COR-L47 (cell line): ENCODE measurements at places on chromosomes 6 and 20.

DNA sequence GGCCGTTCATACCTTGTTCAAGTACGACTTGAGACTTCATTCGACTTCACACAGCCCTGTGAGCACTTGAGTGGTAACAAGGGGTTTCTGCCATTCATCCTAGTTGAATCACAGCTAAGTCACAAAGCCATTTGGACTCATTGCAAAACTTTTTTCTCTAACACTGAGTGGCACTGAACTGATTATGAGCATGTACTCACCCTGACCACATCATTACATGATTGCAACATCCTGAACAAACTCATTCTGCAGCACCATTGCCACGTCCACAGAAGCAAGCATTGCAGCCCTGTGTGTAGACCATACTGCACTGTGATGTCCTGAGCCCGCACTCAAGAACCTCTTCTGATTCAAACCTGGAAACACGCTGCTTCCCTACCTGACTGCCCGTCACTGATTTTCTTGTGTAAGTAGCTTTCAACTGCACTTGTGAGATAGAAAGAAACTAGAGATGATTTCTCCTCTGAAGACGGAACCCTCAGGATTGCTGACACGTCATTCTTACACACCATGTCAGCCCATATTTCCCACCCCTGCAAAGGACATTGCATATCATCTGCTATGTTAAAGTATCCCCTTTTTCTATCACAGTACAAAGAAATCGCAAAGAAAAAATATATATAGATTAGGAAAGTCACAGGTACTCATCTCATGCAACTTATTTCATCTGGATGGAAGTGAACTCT, 81.6 kb downstream of the C6orf118 start:
- no peak for DNase-seq

- no peak for DNase-seq
These were observed 30.5 kb upstream of the SNRPB2 start for GRCh38 chr20:16699293-16699692.

- DNase-seq = no peak
These were observed 113.5 kb downstream of the DTNBP1 start for GRCh38 chr6:15549371-15549770.

GRCh38 chr6:137571854-137572253, 77.7 kb upstream of the OLIG3 start:
- no peak for DNase-seq

DNA sequence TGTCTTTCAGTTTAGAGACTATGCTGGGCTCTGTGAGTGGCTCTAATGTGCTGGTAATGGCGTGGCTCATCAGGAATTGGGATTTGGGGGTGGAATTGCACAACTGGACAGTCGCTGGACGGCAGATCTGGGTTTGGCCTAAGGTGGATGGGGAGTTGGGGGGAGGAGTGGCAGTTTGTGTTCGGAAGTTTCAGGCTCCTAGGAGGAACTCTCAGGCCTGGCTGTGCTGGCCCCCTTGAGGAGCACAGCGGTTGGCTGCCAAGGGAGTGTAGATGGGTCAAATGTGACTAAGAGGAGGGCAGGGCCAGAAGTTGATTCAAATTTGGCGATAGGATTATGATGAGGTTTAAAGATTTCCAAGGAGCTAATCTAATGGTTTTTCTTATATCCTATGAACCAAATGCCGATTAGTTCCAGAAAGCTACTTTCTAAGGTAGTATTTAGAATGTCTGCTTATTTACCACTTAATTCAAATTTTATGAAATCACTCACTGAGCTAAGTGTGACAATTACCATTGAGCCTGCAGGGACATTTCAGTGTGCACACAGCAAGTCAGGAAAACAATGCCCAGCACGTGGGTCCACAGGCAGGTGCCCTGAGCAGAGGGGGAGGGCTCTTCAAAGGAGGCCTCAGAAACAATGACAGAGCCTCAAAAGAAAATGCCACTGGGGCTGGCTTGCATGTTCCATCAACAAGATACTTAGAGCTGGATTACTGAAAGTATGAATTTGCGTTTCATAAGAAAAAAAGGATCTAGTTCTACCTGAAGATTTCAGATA, 111.0 kb downstream of the GJA10 start:
- DNase-seq = peak; percentile 86

GRCh38 chr6:97865612-97866011, 582.6 kb upstream of the MMS22L start:
- DNase-seq = no peak

DNA sequence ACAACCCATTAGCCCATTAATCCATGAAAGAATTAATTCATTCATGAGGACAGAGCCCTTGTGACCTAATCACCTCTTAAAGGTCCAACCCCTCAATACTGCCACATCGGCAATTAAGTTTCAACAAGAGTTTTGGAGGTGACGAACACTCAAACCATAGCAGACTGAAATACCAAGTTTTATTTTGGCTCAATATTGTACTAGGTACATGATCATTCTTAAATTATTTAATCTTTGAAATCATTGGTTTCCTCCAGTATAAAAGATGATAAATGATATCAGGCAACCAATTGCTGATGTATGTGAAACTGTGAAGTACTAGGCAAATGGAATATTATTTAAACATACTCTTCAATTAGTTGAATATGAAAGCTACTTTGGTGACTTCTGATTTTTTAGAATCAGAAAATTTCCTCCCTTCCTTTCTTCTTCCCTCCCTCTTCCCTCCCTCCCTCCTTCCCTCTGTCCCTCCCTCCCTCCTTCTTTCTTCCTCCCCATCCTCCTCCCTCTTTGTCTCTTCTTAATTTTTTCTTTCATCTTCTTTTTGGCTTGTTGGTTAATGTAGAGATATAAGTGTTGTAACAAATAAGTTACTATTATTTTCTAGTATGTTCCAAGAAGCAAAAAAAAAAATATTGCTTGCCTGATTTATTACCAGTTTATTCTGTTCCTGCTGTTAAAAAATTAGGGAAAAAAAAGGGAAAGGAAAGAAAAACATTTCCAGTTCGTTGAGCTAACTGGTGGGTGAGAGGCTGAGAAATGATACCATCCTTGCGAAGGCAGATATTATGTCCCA, 233.9 kb upstream of the ZNF217 start:
- no peak for DNase-seq

DNA sequence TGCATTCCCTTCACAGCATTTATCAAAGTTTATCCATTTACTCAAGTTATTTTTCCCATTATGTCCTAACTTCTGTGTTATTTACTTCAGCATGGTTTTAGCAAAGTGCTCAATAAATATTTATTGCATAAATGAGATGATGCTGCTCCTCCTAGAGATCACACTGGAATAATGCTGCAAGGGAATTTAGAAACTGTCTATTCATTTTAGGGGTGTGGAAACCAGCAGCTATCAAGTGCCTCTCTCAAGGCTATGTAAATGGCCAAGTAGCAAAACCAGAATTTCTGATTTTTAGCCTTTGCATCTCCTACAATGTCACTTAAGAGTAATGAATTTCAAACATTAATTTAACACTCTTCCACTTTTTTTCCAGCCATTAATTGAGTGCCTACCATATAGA, 316.2 kb downstream of the COL12A1 start:
- no peak for DNase-seq

DNA sequence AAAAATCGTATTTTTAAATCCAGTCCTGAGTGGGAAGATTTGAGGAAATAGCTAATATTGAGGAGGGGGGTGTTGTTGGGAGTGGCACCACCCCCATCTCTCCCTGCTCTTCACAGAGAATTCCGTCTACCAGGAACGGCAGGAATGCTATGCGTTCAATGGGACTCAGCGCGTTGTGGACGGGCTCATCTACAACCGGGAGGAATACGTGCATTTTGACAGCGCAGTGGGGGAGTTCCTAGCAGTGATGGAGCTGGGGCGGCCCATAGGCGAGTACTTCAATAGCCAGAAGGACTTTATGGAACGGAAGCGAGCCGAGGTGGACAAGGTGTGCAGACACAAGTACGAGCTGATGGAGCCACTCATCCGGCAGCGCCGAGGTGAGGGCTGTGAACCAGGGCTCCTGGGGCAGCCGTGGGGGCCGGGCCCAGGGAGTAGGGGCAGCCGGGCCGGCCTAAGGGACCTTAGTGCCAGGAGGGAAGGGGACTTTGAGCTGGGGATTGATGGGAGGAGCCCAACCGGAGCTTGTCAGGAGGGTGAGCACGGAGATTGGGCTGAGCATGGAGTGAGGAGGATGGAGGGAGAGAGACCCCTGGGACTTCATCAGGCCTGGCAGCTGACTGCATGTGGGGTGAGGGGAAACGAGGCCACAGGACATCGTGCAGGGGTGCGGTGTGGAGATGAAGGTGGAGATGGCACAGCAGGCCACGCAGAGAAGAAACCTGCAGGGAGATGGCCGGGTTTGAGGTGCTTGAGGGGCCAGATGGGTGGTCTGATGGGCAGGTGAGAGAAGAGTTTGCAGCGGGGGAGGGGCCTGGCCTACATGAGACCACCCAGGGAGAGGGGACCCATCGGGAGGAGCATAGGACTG, 41.3 kb downstream of the HLA-DPB1 start:
- DNase-seq = no peak

DNA sequence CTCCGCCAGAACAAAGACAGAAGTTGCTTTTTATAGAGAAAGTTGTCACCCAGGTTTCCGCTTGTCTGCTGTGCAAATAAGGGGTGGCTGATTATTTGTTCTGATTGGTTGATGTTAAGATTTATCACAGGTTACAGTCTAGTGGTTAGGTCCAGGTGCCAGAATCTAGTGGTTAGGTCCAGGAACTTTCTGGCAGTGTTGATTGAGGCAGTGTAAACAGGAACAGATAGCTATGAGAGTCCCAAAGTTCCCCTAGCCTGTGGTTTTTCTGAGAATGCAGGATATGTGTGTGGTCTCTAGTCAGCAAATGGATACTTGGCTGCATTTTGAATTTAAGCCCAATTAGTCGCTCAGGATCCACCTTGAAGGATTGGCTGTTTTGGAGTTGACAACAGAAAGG, 148.0 kb downstream of the TMEM200A start:
- DNase-seq = no peak

- DNase-seq = no peak
These were observed 53.5 kb downstream of the TGM2 start for GRCh38 chr20:38111366-38112232.

GRCh38 chr6:125512621-125513020, 210.9 kb upstream of the HDDC2 start:
- no peak for DNase-seq

- DNase-seq = no peak
These were observed 49.1 kb downstream of the LAMA2 start for GRCh38 chr6:128932061-128932460.

GRCh38 chr20:257419-257818, at the start of gene DEFB132:
TSS of gene DEFB132 (plus strand) at chr20:257724. CDS start at chr20:257779, 55 bp downstream.
- no peak for DNase-seq

DNA sequence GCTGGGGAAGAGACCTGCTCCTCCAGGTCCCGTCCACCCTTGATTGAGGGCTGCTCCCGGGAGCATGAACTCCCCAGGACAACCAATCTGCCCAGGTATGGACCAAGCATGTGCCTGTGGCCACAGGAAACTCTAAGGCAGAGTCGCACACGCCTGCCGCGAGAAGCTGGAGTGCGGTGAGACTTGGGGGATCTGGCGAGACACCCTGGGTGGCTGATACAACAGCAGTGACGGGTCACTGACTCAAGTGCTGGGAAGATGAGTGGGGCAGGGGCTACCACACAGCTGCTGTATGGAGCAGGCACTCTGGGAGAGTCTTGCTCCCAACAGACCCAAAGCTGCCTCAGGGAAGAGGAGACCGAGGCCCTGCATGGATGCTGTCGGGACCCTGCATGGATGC, 40.1 kb downstream of the BFSP1 start:
- no peak for DNase-seq

DNA sequence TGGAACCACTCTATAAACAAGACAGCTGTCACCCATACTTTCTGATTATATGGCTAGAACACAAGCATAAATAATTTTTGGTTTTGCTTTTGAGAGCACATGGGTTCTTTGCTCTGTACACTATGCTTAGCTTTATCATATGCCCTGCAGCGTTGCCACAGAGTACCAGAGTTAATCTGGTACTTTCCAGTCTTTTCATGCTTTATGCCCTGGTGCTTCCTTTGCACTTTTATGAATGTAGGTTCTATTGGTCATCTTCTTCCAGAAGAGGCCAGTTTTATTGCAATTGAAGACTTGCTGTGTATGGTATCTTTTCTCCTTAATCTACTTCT, 20.8 kb downstream of the SHLD1 start:
- no peak for DNase-seq

- DNase-seq = no peak
These were observed 615 bp upstream of the UBE2J1 start for GRCh38 chr6:89353118-89353556.

GRCh38 chr20:47466213-47466612, 35.5 kb upstream of the NCOA3 start:
- no peak for DNase-seq

DNA sequence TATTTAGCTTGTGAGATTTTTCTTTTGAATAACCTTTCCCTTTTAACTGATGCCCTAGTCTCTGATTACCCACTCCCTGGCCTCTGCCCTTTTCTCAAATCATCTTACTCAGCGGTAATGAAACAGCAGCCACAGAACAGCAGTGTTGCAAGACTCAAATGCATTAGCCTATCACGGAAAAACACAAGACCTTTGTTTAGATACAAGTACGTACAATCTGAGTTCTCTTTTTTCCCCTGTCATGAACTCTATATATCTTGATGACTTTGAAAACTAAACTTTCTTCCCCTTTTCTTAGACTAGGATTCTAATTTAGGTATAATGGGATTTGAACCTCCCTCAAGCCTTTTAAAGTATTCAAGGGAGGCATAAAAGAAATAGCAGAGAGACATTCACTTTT, 1034.9 kb downstream of the EYS start:
- DNase-seq = no peak

GRCh38 chr6:13700232-13700631, 11.4 kb downstream of the RANBP9 start:
- DNase-seq = no peak

- DNase-seq = no peak
These were observed 12.5 kb upstream of the EBF4 start for GRCh38 chr20:2680046-2680445.

DNA sequence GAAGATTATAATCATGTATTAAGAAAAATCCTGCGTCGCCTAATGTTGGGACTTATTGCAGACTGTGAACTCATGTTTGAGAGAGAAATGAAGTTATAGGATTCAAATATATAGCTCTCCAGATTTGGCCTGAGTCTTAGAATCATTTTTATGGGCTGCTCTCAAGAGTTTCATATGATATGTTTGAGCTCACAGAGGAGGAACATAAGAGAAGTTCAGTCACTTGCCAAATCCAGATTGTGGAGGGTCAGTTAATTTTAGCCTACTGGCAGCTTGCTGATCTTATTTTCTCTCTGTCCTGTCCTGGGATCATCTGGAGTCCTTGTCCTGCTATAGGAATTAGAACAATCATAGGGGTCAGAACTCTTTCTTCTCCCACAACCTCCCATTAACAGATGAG, 186.1 kb upstream of the SUPT3H start:
- no peak for DNase-seq

DNA sequence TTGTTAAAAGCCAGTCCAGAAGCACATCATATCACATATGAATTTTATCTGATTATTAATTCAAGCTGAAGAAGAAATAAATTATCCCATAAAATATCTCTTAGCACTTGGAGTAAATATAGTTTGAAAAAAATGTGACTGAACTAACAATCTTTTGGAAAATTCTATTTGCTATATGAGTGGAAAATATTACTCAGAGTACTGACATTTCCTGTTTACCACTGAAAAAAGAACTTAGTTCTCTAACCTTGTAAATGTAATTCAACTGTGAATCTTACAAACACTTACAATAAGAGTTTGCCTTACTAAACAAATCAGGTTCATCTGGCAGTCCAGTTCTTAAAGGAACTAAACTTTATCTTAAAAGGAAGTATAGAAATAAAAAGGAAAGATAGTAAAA, 44.2 kb downstream of the MOXD1 start:
- no peak for DNase-seq
